CD4-positive, alpha-beta T cell treated with Interleukin-6 at 100 ng/mL for 8 hours (primary cell): ENCODE measurements at places on chromosomes 3 and 15.

DNA sequence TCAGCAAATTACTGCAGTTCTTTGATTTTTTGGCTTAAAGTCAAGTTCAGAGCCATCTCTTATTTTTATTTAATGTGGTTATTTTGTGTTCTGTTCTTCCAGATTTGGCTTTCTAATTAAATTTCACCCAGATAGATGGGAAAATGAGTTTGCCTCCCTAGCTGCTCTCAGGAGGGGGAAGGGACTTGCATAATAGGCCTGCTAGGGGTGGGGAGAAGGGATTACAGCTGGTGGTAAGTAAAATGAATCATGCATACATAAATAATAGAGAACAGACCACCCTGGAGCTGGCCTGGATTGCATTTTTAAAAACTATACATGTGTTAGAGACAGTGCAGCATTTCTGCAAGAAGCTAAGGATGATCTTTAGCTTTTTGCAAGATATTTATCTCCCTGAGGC is 3.9 kb upstream of the PXYLP1 start:
- no peak for DNase-seq

- peak; percentile 47 for DNase-seq
Measured at GRCh38 chr3:127694467-127695215, 21.9 kb downstream of the ABTB1 start.

GRCh38 chr3:71064956-71065763 is 518.4 kb downstream of the FOXP1 start:
- peak; percentile 50 for DNase-seq

DNA sequence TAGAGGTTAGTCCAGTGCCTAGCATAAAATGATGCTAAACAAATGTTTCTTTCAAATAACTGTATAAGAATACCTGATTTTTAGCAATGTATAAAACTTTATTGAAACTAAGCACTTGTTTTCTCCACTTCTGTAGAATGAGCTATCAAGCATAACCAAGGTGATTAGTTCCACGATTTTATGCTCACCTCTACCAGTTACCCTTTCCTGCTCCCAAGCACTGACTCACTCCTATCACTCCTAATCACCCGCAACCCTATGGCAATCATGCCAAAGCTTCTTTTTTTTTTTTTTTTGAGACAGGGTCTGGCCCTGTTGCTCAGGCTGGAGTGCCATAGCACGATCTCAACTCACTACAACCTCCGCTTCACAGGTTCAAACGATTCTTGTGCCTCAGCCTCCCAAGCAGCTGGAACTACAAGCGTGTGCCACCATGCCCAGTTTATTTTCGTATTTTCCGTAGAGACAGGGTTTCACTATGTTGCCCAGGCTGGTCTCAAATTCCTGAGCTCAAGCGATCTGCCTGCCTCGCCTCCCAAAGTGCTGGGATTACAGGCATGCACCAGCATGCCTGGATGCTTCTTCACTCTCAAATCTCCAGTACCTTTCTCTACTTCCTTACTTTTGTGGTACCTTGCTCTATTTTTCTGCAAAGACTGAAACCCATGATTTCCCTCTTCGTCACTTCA is 3.9 kb downstream of the HSPBAP1 start:
- DNase-seq = no peak

GRCh38 chr3:98540346-98540745 is 8.6 kb downstream of the GPR15 start:
- DNase-seq = no peak

DNA sequence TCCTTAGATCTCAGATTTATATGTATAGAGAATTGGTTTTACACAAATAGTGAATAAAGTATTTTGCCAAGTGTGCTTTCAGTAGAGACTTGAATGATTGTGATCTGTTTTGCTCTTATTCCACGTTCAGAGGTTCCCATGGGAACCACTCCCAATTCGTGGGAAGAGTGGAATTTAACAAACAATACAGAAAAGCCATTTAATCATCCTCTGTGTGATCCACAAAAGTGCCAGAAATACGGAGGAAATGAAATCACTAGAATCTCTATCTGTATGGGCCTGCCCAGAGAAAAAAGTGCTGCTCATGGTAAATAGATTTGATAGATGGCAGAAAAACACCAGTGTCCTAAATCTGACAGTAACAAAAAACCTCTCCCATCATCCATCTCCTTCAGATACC is 56.0 kb downstream of the CNTN4 start:
- DNase-seq = no peak

- DNase-seq = no peak
Measured at GRCh38 chr3:118501152-118501551, 533.5 kb downstream of the IGSF11 start.

GRCh38 chr3:53473422-53473821 is 21.0 kb upstream of the CACNA1D start:
- no peak for DNase-seq

GRCh38 chr3:127615631-127616305 is 13.2 kb upstream of the PODXL2 start:
- DNase-seq = no peak

- DNase-seq = no peak
Measured at GRCh38 chr3:34219556-34219955, 421.1 kb downstream of the PDCD6IP start.

- DNase-seq = no peak
Measured at GRCh38 chr3:58074116-58074715, 66.0 kb downstream of the FLNB start.

DNA sequence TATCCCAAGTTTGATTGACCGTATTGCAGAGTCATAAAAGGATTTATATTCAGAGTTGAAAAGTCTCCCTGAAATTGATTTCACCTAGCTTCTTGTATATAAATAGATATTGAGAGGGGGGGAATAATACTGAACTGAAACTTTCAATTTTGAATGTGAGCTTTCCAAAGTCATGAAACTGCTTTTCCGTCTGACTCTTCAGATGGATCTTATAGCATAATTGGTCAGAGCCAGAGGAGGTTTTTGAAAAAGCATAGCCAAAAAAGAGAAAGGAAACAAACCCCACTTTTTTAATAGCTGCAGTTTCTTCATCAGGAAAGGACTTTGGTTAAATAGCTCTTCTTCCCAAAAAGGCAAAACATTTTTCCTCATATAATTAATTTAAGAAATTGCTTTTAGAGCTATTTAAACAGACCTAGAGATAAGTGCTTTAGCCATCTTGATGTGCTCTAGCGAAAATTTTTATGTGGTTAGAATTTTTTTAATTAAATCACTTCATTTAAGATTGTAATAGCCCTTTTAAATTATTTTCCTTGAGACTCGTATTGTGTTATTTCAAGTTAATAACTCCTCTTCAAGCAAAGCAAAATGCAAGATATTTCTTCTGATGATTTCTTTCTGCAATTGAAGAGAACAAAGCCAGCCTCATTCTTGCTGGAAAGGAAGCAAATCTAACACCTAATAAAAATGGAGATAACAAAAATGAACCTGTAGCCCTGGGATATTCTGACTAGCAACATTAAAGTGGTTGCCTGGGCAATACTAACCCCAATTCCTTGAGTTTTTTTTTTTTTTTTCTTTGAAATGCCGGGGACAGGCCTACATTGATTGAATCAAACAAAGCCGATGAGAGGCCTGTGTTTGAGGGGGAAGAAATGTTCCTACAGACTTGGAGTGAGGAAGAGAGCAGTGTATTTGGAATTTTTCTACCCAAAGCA is 173.6 kb downstream of the PTPRG start:
- DNase-seq = no peak

DNA sequence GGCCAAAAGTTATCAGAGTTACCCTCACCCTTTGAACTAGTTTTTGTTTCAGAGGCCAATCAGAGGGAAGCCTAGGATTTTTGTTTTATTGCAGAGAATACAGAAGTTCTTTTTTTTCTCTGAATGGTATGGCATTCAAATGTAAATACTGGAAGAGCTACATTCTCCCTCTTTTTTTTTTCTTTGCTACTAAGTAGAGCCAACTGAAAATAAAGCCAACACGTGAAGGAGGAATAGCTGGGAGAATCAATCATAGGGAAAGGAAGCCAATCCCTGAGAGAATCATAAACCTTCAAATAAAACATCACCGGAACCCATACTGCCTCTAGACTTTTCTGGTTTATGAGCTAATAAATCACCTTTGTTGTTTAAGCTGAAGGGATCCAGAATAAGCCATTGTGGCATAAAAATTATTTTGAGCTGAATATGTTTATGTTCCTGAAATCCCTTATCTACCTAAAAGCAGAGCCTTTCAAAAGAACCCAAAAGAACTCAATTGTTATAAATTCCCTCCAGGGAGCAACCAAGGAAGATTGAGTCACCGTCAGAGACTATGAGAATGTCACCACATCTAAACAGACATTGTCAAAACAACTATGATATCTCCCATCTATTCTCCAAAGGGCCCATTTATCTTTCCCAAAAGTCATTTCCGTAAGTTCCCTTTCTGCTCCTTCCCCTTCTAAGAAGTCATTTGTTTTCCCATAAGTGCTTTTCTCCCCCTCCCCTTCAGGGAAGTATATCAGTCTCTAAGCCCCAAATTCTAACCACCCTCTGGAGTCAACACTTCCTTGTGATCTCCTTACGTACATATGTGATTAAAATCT is 3.8 kb upstream of the ZNF280D start:
- no peak for DNase-seq

GRCh38 chr3:23856286-23856685 is 50.5 kb downstream of the UBE2E1 start:
- DNase-seq = no peak

GRCh38 chr3:31035681-31036080 is 141.2 kb upstream of the GADL1 start:
- no peak for DNase-seq

- DNase-seq = no peak
Measured at GRCh38 chr3:79423417-79423816, 344.4 kb downstream of the ROBO1 start.

- peak; percentile 43 for DNase-seq
Measured at GRCh38 chr15:83248151-83249029, 36.1 kb downstream of the BNC1 start.

GRCh38 chr3:51927061-51927977 is 14.4 kb downstream of the RRP9 start:
- no peak for DNase-seq

DNA sequence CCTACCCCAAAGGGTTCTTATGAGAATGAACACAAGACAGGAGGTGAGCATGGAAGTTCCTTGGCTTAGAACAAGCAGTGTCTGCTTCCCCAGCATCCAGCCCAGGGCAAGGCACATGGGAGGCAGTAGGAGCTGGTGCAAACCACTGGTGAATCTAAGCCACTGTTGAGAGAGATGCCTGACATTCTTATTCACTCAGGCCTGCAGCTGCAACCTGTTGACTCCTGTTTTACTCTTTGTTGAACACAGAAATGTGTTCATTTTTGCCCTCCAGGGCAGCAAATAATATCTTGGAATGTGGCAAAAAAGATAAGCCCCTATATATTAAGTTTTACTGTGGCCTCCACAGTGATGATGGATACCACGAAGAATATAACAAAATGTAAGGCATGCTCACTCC is 8.9 kb upstream of the PAK6 start:
- no peak for DNase-seq

DNA sequence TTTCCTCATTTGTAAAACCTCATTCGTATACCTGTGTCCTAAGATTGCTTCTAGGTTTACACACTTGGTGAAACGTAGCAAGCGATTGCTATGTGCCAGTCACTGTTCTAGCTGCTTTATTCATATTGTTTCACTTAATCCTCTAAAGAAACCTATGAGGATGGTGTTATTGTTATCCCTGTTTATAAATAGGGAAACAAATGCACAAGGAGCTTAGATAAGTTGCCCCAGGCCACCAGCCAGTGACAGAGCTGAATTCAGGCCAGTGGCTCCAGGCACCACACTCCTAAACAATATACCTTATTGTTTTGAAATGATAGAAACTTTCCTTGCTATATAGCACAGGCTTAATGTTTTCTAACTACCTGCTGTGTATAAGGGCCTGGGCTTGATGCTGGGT is 44.0 kb downstream of the LPP start:
- DNase-seq = no peak

DNA sequence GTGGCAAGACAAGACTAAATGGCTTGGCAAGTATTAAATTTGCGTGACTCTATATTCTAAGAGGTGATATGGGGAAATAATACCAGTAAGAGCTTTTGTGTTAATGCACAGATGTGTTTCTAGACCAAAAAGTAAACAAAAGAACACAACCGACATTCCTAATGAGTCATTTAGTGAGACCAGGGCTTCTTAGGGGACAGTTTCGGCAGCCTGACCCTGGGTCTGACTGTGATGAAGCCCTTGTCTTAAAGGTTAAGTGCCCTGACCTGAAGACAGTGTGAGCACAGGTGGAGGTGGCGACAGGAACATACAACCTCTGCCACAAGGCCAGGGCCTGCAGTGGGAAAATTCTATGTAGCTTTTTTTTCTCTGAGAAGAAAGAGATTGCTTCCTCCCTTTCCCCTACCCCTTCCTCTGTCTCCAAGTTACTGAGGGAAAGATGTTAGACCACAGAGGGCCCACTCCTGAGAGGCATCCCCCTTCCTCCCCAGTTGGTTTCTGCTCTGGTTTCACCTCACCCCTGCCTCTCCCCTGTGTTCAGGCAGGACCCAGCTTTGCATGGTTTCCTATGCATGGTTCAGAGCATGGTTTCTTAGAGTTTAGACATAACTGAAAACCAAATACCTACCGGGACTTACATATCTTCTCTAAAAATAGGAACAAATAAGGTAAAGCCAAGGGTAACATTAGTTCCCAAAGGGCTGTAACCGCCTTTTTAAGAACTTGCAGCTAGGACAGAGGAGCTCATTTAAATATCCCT is 24.8 kb upstream of the CMTM7 start:
- no peak for DNase-seq

- DNase-seq = no peak
Measured at GRCh38 chr15:39579487-39580116, 1.3 kb upstream of the THBS1 start.

DNA sequence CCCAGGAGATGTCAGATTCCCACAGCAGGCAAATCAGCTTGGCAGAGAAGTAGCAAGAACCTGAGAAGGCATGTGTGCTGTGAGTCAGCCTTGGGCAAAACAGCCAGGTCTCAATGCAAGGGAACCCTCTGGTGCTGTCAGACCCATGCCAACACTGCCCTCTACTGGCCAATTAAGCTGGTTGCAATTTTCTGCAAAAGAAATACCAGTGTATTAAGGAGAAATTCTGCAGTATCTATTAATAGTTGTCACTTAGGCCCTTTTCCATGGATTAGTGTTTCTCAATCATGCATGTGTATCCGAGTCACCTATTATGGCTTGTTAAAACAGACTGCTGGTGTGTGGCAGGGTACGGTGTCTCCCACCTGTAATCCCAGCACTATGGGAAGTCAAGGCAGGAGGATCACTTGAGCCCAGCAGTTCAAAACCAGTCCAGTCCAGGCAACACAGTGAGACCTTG is 26.2 kb downstream of the MAP4 start:
- peak; percentile 78 for DNase-seq

- DNase-seq = no peak
Measured at GRCh38 chr3:95123104-95123503, 1060.2 kb downstream of the NSUN3 start.
